ENCODE measurements at places on chromosomes 12 and 14.

- DNase-seq, result no peak
These were observed 11.1 kb upstream of the KRT7 start for GRCh38 chr12:52221912-52222457.

- no peak for DNase-seq
These were observed 164.6 kb upstream of the PARP11 start for GRCh38 chr12:4037747-4038312.

- no peak for DNase-seq
These were observed 11.4 kb upstream of the LRTM2 start for GRCh38 chr12:1808798-1809480.

GRCh38 chr14:99330316-99331240 is 58.6 kb upstream of the BCL11B start:
- DNase-seq, result no peak

DNA sequence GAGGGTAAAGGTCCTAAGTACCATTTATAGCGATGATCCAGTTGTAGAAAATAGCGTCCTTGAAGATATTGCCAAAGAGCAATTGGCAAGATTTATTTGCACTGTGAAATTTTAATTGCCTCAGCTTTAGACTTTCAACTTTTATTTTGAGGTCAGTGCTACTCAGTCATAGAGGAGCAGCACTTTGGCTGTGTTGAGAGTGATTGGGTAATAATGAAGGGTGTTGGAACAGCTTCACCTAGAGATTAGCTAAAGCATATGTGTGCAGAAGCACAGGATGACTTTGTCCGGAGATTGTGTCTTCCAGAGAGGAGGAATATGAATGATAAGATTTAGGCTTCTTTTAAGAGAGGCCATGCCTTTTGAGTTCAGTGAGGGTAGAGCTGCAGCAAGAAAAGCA is 164.8 kb downstream of the NPAS3 start:
- no peak for DNase-seq

DNA sequence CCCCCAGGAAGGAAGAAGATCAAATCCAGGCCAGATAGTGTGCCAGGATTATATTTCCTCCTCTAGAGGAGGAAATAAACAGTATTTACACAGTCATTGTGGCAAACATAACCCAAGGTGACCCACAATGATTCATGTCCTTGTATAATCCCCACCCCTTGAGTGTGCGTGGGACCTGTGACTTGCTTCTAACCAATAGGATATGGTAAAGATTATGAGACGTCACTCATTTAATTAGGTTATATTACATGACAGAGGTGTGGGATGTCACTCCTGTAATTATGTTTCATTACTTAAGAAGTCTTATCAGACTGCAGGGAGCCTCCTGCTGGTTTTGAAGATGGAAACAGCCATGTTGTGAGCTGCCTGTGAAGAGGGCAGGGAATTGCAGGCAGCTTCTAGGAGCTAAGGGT is 12.2 kb upstream of the CATSPERB start:
- DNase-seq, result no peak

Measured in vagina (tissue), 2 donors.